ENCODE measurements at places on chromosomes 3 and 15. TPM values are rescaled to one million over a fixed set of nuclear protein-coding genes. Genes with fewer than 3 reads are reported as not detected.

The PAK2 gene
- polyA plus RNA-seq: 9.8 TPM

The TMEM212 gene
- polyA plus RNA-seq: not detected

The SLC15A2 gene
- 2.8 TPM for polyA plus RNA-seq

The LRRN1 gene
- polyA plus RNA-seq: 0.99 TPM

The SNX1 gene
- 32.9 TPM for polyA plus RNA-seq

The TWF2 gene
- polyA plus RNA-seq: 12.9 TPM

The RARB gene
- polyA plus RNA-seq: 0.49 TPM

The WWTR1 gene
- 18.9 TPM for polyA plus RNA-seq

The LIPH gene
- 4.6 TPM for polyA plus RNA-seq

The TEX9 gene
- polyA plus RNA-seq: 1.6 TPM

GRCh38 chr3:179149406-179149867 lies 1.3 kb downstream of the PIK3CA start:
- H3K36me3 ChIP-seq: no peaks in the 10 kb centered on the region
- no peaks in the 10 kb centered on the region for H3K27me3 ChIP-seq
- H3K4me3 ChIP-seq: peak overlapping the region; percentile 82
- peak; percentile 30 for DNase-seq
- peaks cover 6% of the 10 kb centered on the region for H3K4me1 ChIP-seq
- peak overlapping the region; percentile 98 for H3K27ac ChIP-seq

DNA sequence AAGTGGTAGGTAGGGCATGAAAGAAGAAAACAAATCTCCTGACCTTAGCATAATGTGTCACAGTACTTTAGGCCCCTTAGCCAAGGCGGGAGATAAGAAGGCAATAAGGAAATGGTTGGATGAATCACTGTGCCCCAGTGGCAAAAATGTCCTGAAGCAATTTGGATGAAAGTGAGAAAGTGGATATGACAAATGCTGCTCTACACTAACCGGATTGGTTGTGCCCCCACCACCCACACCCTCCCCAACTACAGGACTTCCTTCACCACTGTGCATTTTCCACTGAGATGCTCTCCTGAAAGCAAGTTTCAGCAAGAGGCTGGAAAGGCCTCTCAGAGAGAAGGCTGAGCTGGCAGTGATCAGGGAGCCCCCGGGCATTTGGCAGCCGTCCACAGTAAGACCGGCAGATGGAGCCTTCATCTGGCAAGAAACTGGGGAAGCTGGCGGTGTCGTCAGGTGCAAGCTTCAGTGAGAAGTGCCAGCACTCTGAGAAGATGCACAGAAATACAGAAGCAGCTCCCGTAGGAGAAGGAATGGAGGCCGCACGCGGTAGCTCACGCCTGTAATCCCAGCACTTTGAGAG lies 63.8 kb downstream of the ATP1B3 start:
- no peak for DNase-seq
- H3K4me3 ChIP-seq: no peak overlapping the region
- no peaks in the 10 kb centered on the region for H3K27me3 ChIP-seq
- no peaks in the 10 kb centered on the region for H3K36me3 ChIP-seq

DNA sequence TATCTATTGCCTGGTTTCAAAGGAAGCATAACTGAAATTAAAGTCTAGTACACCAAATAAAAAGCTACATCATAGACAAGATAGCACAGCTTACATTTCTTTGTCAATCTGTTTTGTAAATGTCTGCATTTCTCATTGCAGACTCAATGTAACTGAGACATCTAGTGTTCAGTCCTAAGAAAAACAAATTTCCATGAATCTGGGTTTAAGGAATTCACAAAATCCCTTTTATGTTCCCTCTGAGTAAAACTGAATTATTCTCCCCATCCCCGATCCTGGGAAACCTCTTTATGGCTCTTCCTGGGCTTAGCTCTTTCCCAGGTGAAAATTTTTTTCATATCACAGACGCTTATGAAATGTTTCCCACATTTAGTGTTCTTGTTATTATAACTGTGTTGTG lies 21.6 kb upstream of the RASA2 start:
- H3K27me3 ChIP-seq: no peaks in the 10 kb centered on the region
- DNase-seq: no peak
- no peak overlapping the region for H3K27ac ChIP-seq
- no peaks in the 10 kb centered on the region for H3K4me1 ChIP-seq
- no peaks in the 10 kb centered on the region for H3K36me3 ChIP-seq
- H3K4me3 ChIP-seq: no peak overlapping the region

GRCh38 chr3:164673738-164674137 lies 404.6 kb downstream of the SI start:
- no peaks in the 10 kb centered on the region for H3K27me3 ChIP-seq
- no peak overlapping the region for H3K4me3 ChIP-seq
- H3K4me1 ChIP-seq: no peaks in the 10 kb centered on the region
- H3K27ac ChIP-seq: no peak overlapping the region

DNA sequence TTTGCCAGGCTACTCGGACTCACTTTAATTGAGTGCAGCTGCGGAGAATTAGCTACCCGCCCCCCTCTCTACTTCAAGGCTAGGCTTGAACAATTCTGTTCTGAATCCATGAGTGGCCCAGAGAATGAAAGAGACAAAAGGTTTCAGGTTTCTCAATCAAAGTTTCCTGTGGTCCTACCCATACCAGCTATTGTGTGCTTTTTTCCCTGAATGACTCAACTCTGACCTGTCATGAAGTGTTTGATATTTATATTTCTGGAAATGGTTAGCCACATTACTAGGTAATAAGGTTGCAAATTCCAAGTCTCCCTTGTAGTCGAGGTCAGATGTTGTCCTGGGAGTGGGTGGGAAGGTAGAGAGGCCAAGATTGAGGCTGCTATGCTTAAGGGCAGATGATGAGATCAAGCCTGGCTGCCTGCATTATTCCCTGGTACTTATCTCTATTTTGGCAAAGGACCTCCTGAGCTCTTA lies 392.7 kb upstream of the TBL1XR1 start:
- no peak overlapping the region for H3K4me3 ChIP-seq
- H3K27me3 ChIP-seq: no peaks in the 10 kb centered on the region
- H3K27ac ChIP-seq: peak overlapping the region; percentile 36
- H3K36me3 ChIP-seq: no peaks in the 10 kb centered on the region

- H3K36me3 ChIP-seq: no peaks in the 10 kb centered on the region
- no peaks in the 10 kb centered on the region for H3K27me3 ChIP-seq
- peaks cover 40% of the 10 kb centered on the region for H3K4me1 ChIP-seq
Observed at GRCh38 chr3:172201136-172201869, 161.9 kb downstream of the FNDC3B start.

GRCh38 chr3:165526367-165526766 lies 310.9 kb downstream of the BCHE start:
- H3K4me1 ChIP-seq: no peaks in the 10 kb centered on the region
- DNase-seq: no peak
- no peaks in the 10 kb centered on the region for H3K36me3 ChIP-seq
- no peaks in the 10 kb centered on the region for H3K27me3 ChIP-seq
- H3K27ac ChIP-seq: no peak overlapping the region

DNA sequence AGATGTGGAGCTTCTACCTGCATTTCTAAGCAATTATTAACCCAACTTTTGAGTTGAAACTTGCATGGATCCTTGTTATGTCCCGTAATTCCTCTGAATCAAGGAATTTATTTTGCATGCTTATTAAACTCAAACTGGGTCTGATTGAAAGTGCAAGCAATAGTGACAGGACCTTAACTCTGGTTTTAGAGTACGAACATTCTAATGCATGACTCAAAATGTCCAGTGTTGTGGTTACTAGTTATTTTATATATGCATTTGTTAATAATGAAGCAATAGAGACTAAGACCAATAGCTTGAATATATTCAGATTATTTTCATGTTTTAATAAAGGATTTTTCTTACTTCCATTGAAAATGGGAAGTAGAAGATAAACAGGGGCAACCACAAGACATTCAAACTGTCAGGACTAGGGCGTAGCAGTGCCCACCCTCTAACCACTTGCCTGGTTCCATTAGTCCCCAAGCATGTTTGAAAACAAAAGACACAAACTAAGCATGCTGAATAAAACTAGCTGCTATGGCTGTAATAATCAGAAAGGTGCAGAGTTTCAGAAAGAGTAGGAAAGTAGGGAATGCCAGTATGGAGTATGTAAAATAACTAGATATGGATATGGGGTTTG lies 28.1 kb downstream of the OIP5 start:
- DNase-seq: no peak
- H3K4me1 ChIP-seq: no peaks in the 10 kb centered on the region
- no peaks in the 10 kb centered on the region for H3K27me3 ChIP-seq
- peaks cover 9% of the 10 kb centered on the region for H3K36me3 ChIP-seq
- H3K4me3 ChIP-seq: no peak overlapping the region

DNA sequence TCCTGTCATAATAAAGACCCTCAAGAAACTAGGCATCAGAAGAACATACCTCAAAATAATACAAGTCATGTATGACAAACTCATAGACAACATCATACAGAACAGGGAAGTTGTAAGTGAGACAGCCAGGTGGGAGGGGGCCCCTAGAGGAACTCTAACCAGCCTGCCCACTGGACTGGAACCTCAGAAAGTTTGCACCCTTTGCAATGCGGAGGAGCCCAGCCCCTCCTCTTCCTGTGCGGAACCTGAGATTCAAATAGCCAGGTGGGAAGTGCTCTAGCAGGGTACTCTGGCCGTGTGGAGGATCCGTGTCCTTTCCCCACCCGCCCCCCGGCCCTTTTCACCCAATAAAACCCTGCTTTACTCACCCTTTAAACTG lies 387.0 kb upstream of the CBLB start:
- H3K4me1 ChIP-seq: no peaks in the 10 kb centered on the region
- no peaks in the 10 kb centered on the region for H3K36me3 ChIP-seq
- no peak overlapping the region for H3K4me3 ChIP-seq
- no peak overlapping the region for H3K27ac ChIP-seq
- DNase-seq: no peak

GRCh38 chr3:126826693-126827092 lies 122.7 kb downstream of the CHCHD6 start:
- no peaks in the 10 kb centered on the region for H3K36me3 ChIP-seq
- no peak overlapping the region for H3K4me3 ChIP-seq
- H3K4me1 ChIP-seq: no peaks in the 10 kb centered on the region
- H3K27me3 ChIP-seq: no peaks in the 10 kb centered on the region
- no peak for DNase-seq
- no peak overlapping the region for H3K27ac ChIP-seq

GRCh38 chr3:4855676-4856075 lies 123.6 kb upstream of the BHLHE40 start:
- no peaks in the 10 kb centered on the region for H3K27me3 ChIP-seq
- H3K4me3 ChIP-seq: no peak overlapping the region
- no peak for DNase-seq
- no peaks in the 10 kb centered on the region for H3K36me3 ChIP-seq
- H3K4me1 ChIP-seq: peaks cover 8% of the 10 kb centered on the region

GRCh38 chr3:100900671-100901335 lies 92.4 kb downstream of the ABI3BP start:
- H3K36me3 ChIP-seq: no peaks in the 10 kb centered on the region
- H3K27ac ChIP-seq: no peak overlapping the region
- no peak overlapping the region for H3K4me3 ChIP-seq
- H3K4me1 ChIP-seq: peaks cover 9% of the 10 kb centered on the region
- no peaks in the 10 kb centered on the region for H3K27me3 ChIP-seq

GRCh38 chr3:117435506-117435905 lies 725.9 kb downstream of the TUSC7 start:
- H3K4me3 ChIP-seq: no peak overlapping the region
- H3K27me3 ChIP-seq: no peaks in the 10 kb centered on the region
- no peaks in the 10 kb centered on the region for H3K36me3 ChIP-seq
- DNase-seq: no peak

- H3K4me3 ChIP-seq: no peak overlapping the region
- H3K27ac ChIP-seq: no peak overlapping the region
- no peaks in the 10 kb centered on the region for H3K4me1 ChIP-seq
- H3K36me3 ChIP-seq: no peaks in the 10 kb centered on the region
- DNase-seq: no peak
Observed at GRCh38 chr3:53594276-53594675, 99.9 kb downstream of the CACNA1D start.

DNA sequence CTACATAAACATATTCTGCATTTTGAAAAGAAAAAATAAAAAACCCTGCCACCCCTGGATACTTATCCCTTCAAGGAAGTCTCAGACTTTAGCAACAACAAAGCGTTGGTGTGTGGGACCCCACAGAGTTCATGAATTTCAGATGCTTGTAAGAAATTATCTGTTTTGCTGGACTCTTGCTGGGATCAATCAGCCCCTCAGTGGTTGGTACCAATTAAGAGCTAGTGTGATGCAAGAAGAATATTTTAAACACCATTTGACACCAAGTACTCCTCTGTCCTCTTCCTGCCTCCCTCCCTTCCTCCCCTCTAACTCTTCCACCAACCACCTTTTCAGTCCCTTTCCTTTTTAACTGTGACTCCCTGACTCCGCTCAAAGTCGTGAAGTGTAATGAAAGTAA lies 51.5 kb downstream of the SST start:
- no peak overlapping the region for H3K4me3 ChIP-seq
- DNase-seq: no peak
- no peaks in the 10 kb centered on the region for H3K36me3 ChIP-seq
- H3K27ac ChIP-seq: no peak overlapping the region
- no peaks in the 10 kb centered on the region for H3K27me3 ChIP-seq
- H3K4me1 ChIP-seq: no peaks in the 10 kb centered on the region

GRCh38 chr3:123805504-123805903 lies 78.6 kb downstream of the MYLK start:
- no peak overlapping the region for H3K27ac ChIP-seq
- no peak overlapping the region for H3K4me3 ChIP-seq
- no peaks in the 10 kb centered on the region for H3K4me1 ChIP-seq
- no peak for DNase-seq
- H3K36me3 ChIP-seq: no peaks in the 10 kb centered on the region

GRCh38 chr3:45964139-45964538 lies 20.9 kb downstream of the CXCR6 start:
- no peaks in the 10 kb centered on the region for H3K27me3 ChIP-seq
- H3K36me3 ChIP-seq: peaks cover 10% of the 10 kb centered on the region
- H3K4me3 ChIP-seq: no peak overlapping the region

GRCh38 chr3:187765342-187765741 lies 20.1 kb upstream of the BCL6 start:
- no peak overlapping the region for H3K27ac ChIP-seq
- H3K36me3 ChIP-seq: no peaks in the 10 kb centered on the region
- peaks cover 6% of the 10 kb centered on the region for H3K4me1 ChIP-seq

DNA sequence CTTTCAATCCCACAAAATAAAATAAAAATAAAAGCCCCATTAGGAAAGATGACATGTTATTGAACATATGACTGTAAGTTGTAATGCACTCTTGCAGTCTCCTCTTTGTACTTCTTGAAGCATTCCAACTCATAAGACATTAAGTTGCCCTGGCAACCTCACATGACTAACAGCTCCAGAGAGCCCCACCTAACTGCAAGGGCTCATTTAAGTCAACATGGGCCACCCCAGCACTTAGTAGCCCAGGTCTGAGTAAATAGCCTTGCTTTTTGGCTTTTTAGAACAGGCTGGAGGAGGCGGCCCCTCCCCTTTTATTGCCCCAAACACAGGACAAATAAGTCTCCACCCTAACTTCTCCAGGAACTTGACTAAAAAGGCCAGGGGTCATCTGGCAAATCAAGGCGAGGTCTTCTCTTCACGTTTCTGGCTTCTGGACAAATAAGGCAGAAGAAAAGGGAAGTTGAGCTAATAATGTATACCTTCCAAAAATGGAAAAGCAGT lies 135.1 kb downstream of the TMCO5A start:
- no peaks in the 10 kb centered on the region for H3K4me1 ChIP-seq
- H3K27me3 ChIP-seq: no peaks in the 10 kb centered on the region
- H3K4me3 ChIP-seq: no peak overlapping the region
